ENCODE measurements at places on chromosomes 2 and 18.

GRCh38 chr2:6909431-6910385 lies 7.5 kb upstream of the RNF144A start:
- no peak for DNase-seq

DNA sequence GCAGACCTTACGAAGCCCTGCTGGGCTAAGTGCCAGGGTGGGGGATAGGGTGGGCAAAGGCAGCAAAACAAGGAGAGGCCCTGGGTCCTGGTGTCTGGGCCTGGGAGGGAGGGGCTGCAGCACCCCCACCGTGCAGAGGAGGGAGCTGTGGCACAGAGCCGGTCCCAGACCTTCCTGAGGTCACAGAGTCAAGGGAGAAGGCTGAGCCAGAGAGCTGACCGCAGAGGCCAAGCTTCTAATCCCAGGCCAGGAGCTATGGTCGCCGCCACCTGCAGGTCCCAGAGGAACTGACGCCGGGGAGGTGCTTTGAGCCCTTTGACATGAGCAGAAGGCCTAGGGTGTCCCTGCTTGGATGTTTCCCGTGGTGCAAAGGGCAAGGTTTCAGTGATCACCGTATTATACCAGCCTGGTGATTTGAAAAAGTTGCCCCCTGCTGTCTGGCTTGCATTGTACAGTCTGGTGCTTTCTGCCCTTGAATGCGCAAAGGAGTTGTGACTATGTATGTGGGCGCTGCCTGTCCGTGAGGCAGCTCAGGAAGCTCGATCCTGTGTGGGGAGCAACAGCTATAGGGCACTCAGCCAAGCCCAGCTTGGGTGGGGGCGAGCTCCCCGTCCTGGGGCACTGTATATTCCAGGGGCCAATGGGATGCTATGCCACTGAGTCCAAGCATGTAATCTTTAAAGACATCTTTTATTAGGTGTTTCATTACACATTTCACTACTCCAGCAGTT lies 44.3 kb downstream of the EDAR start:
- DNase-seq: no peak

GRCh38 chr2:128377071-128377910 lies 58.6 kb upstream of the HS6ST1 start:
- DNase-seq: no peak

- DNase-seq: no peak
Measured at GRCh38 chr2:237665713-237666143, 38.3 kb downstream of the LRRFIP1 start.

- no peak for DNase-seq
Measured at GRCh38 chr18:26470011-26470637, 78.2 kb downstream of the KCTD1 start.

GRCh38 chr2:190093793-190094192 lies 31.3 kb upstream of the MSTN start:
- no peak for DNase-seq

- no peak for DNase-seq
Measured at GRCh38 chr18:38007676-38008330, 442.2 kb upstream of the CELF4 start.

DNA sequence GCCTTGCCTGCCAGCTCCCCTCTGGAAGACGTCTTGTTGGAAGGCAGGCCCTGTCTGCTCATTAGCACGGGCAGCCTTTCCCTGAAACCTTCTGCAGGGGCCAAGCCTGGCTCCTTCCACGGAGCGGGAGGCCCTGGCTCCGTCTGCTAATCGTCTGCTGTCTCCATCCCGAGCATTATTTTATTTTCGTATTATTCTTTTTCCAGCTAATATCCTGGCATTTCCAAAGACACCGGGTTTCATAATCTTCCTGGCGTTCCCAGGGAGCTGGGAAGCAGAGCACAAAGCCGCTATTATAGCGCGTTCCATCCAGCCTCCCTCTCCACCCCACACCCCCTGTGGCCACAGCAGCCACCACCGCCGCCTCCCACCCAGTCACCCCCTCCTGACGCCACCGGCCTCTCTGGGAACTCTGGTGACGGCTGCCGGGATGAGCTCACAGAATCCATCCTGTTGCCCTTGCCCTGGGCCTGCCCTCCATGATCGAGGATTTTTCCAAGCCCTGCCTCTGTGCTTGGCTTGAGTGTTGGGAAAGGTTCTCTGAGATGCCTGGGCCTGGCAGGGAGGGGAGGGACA lies 125.5 kb downstream of the DYSF start:
- peak; percentile 90 for DNase-seq

DNA sequence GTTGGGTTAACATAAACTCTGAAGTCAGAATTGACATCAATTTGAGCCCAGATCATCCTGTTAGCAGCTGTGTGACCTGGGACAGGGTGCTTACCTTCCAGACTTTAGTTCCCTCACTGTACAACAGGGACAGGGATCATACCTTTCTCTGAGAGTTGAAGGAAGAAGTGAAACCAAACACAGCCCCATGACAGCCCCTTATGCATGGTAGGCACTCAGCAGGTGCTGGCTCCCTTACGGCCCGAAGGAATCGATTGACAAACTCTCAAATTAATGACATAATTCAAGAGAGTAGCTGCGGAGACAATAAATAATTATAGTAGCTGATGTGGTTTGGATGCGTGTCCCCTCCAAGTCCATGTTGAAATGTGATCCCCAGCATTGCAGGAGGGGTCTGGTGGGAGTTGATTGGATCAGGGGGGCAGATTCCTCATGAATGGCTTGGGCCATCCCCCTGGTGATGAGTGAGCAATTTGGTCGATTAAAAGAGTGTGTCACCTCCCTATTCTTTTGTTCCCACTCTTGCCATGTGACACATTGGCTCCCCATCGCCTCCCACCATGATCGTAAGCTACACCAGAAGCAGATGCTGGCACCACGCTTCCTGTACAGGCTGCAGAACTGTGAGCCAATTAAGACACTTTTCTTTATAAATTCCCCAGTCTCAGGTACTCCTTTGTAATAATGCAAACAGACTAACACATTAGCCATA lies 72.4 kb downstream of the ODC1 start:
- DNase-seq: no peak

DNA sequence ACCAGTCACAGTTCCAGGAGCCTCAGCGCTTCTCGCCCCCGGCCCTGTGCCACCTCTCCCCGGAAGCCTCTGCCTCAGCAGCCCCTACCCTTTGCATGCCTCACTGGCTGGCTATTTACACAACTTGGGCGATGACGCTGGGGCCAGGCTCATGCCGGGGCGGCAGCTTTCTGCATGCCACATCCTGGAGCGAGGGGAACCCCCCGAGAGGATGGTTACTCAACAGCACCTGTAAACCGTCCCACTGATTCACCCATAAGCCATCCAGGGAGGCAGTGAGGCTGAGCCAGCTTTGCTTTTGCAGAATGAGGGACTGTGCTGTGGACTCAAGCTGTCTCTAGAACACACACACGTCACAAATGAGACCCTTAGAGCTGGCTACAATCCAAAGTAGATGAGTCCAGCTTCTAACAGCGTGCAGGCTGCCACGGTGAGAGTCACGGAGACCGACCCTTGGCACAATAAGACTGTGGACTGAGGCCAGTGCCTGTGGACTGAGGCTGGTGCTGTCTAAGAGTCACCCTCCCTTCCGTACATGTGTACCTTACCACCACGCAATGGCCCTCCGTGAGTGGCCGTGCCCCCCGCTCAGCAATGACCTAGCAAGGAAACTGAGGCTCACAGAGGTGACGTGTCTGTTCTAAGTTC lies 45.6 kb upstream of the ODC1 start:
- no peak for DNase-seq

- DNase-seq: no peak
Measured at GRCh38 chr2:231068525-231069222, 12.0 kb downstream of the PSMD1 start.

DNA sequence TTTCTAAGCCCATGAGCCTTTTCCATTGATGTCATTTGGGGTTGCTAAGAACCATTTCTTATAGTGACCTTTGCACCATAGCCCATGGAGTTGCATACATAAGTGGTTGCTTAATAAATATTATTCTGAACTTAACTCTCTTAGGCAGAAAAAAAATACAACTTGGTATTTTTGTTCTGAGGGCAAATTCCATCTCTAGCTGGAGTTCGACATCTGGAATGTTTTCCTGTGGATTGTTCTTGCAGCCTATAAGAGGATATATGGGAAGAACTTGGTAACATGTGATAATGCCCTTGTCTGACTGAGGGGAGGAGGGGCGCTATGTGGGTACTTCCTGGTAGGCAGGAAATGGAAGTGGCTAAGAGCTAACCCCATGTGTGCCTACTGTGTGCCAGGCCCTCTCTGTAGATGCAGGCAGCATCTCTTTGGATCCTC lies 20.7 kb downstream of the IGFBP2 start:
- no peak for DNase-seq

- no peak for DNase-seq
Measured at GRCh38 chr18:6435731-6436130, 21.0 kb upstream of the L3MBTL4 start.

- no peak for DNase-seq
Measured at GRCh38 chr2:71832844-71833243, 314.8 kb downstream of the CYP26B1 start.

DNA sequence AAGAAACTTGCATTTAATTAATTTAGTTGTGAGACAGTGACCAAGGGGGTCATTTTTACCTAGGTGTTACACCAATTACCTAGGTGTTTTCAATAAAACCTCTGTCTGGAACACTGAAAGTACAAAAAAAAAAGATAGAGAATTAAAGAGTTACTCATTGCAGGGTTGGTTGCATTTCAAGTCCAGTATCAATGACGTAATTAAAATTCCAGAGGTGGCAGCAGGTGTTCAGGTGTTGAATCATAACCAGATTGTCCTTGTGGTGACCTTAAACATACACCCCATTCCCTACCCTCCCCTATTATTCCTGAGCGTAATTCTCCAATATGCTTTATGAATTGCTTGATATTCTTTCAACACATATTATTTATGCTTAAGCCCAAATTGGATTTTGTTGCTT lies 352.0 kb upstream of the SLC8A1 start:
- no peak for DNase-seq

Measured in midbrain (tissue), 1 donor.